ENCODE measurements at places on chromosomes 16 and 17. TPM values are rescaled to one million over a fixed set of nuclear protein-coding genes. Genes with fewer than 3 reads are reported as not detected.
A peak's percentile ranks its signal among the peaks of the same experiment; 100 is the strongest.

The INO80E gene
- total RNA-seq = 72.2 TPM

The TMEM114 gene
- total RNA-seq = not detected

GRCh38 chr17:29369831-29370735 lies 20.1 kb upstream of the TAOK1 start:
- peak; percentile 93 for DNase-seq

GRCh38 chr16:84461413-84462295 lies 42.8 kb downstream of the MEAK7 start:
- no peak for DNase-seq

- no peak for DNase-seq
Observed at GRCh38 chr17:81323411-81323868, 28.3 kb upstream of the SLC38A10 start.

Measured in HT-29 (cell line).